ENCODE measurements at places on chromosomes 2 and 18.

DNA sequence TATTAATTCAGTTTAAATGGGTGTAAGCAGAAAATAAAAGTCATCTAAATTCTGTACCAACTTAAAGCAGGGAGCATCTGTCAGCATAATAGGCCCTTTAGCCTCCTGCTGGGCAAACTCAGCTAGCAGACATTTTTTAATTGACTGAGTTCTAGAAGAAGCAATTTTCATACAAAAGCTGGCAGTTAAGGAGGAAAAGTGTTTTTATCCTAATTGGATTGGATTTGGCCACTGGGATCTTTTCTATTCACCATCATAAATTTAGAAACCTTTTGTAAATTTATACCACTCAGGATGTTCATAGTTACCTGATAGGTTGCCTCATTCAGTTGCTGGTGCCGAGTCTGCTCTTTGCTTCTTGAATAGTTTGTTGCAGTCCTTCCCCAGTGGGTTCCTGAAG is 262.7 kb upstream of the FSIP2 start:
- DNase-seq, result no peak

GRCh38 chr18:70463085-70463484 is 174.2 kb downstream of the SOCS6 start:
- DNase-seq, result no peak

DNA sequence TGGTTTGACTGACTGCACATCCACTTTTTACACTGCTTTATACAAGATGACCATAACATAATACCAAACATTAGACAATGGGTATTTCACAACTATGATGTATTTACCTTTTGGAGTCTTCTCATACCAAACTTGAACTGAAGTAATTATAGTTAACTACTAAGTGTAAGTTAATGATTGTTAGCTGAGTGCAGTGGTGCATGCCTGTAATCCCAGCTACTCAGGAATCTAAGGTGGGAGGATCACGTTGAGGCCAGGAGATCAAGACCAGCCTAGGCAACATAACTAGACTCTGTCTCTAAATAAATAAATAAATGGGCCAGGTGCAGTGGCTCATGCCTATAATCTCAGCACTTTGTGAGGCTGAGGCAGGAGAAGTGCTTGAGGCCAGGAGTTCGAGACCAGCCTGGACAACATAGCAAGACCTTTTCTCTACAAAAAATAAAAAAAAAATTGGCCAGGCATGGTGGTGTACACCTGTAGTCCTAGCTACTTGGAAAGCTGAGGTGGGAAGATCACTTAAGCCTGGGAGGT is 44.9 kb upstream of the ORC2 start:
- no peak for DNase-seq

DNA sequence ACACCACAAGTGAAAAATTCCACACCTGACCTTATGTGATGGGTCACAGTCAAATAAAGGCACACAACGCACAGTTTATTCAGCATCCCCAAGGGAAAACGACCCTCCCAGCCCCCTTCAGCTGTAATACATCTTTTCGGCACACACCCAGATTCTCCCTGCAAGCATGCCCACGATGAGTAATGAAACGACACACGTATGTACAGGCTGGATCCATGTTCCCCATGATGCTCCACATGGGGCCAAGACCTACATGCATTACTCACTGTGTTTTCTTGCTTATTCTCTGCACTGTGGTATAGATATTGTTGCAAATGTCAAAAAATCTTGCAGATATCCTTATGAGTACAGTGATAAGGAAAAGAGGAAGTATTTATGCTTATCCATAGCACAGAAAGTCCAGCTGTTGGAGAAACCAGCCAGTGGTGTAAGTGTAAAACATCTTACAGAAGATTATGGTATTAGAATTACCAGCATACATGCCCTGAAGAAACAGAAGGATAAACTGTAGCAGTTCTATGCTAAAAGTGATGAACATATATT is 32.5 kb upstream of the SGPP2 start:
- DNase-seq, result no peak

- DNase-seq, result no peak
These were observed 633.5 kb downstream of the LRP1B start for GRCh38 chr2:141497272-141497671.

GRCh38 chr2:225276207-225276606 is 123.3 kb upstream of the NYAP2 start:
- no peak for DNase-seq

DNA sequence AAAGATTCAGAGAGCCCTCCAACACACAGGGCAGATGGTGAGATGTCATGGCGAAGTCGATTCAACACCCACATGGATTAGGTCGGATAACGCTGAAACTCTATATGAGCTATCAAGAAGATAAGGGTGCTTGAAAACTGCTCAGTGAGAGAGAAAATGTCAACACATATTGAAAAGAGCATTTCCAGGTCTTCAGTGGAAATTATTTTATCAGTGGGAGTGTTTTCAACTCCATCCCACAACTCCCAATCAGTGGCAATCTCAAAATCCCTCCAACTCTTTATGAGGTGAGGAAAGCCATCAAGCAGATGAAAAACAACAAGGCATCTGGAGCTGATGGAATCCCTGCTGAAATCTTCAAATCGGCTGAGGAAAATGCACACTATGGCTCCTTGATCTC is 104.5 kb upstream of the KLHL14 start:
- peak; percentile 31 for DNase-seq

- DNase-seq, result no peak
These were observed 1.7 kb upstream of the AQP12A start for GRCh38 chr2:240689975-240690374.

GRCh38 chr18:32983721-32984120 is 210.9 kb upstream of the KLHL14 start:
- no peak for DNase-seq

- DNase-seq, result no peak
These were observed 37.2 kb upstream of the THOC1 start for GRCh38 chr18:305003-305501.

DNA sequence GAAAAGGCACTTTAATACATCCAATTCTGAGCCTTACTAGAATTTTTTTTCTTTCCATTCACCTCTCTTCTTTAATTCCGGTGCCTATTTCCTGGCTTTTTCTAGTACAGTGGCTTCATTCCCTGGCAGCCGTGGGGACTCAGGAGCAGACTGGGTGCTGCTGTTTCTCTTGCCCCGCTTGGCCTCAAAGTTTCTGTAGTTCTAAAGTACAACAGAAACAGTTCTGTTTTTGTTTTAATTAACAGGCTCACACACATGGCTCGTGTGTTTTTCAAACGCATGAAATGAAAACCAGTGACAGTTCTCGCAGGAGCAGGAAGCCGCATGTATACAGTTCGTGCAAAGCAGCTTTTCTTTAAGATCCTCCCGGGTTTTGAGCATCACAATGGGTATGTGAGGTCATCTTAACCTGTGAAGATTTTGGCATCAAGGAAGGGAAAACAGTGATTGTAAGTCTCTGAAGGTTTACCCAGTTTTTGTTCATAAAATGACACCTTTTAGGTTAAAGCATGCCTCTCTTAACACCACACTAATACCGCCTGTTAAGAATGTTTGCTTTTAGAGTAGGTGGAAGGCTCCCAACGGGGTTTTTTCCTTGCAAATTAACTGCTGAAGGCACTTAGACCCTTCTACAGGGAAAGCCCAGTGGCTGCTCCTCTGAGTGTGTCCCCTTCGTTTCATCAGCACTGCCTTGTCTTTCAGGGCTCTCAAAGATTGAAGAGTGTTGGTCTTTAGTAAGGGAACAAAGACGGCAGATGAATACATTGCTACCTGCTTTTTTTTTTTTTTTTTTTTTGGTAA is 5.8 kb downstream of the FZD7 start:
- DNase-seq, result no peak

GRCh38 chr2:224056889-224057288 is 17.8 kb upstream of the SERPINE2 start:
- DNase-seq, result no peak

GRCh38 chr2:219002395-219003266 is 9.4 kb upstream of the CRYBA2 start:
- DNase-seq, result peak; percentile 76

- DNase-seq, result no peak
These were observed 33.8 kb downstream of the INSIG2 start for GRCh38 chr2:118121986-118122524.

DNA sequence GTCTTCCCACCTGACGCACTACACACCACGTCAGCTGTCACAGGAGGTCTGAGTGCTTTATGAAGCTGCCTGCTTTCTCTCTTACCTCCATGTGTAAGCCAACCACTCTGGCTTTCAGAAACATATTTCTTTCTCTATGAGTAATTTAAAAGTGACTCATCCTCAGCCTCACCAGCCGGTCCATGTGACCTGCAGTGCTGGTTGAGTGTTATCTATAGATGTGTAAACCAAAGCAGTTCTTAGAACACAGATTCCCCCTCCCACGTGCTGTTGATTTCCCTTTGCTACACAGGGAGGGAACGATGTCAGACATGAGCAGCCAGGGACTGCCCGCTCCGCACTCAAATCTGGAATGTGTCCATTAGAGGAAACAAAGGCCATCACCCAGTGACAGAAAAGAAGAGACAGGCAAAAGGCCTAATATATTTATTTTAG is 157.8 kb downstream of the BCL2 start:
- no peak for DNase-seq

DNA sequence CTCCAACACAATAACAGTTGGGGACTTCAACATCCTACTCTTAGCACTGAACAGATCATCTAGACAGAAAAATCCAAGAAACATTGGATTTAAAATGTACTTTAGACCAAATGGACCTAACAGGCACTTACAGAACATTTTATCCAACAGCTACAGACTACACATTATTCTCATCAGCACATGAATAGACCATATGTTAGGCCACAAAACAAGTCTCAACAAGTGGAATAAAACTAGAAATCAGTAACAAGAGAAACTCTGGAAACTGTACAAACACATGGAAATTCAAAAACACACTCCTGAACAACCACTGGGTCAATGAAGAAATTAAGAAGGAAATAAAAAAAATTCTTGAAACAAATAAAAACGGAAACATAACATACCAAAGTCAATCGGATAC is 117.5 kb downstream of the ACVR1 start:
- DNase-seq, result no peak

DNA sequence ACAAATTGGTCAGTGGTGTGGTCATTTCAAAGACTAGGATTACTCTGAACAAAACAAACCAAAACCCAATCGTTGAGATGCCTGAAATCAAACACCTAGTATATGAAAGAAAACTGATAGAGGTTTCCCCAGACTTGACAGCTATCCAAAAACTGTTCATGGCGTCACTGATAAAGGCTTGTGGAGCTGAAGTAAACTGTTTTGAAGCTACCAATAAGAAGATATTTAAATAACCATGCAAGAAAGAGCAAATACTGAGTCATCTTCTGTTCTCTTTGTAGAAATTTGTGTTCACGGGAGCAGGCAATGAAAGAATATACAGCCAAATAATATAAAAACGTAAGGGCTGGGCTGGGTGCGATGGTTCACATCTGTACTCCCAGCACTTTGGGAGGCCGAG is 7.5 kb upstream of the COLEC11 start:
- DNase-seq, result no peak

DNA sequence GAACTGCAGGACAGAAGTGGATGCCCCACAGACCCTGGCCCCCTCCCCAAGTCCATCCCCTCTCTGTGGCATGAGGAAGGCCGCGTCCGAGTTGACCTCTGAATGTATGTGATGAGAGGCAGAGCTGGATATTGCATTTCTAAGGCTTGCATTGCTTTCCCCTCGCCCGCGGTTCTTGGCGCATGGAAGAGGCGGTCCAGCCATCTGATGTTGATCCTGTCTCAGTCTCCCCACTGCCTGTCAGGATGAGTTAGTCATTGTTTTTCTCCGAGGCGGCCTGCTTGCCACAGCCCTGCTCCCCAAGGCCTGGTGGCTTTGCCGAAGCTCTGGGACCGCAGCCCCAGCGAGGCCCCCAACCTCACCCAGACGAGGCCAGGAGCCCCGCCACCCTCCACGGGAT is 88.6 kb downstream of the SMAD7 start:
- no peak for DNase-seq

GRCh38 chr18:71079606-71080005 is 790.8 kb downstream of the SOCS6 start:
- DNase-seq, result no peak

- DNase-seq, result no peak
These were observed 28.2 kb downstream of the TTC27 start for GRCh38 chr2:32656069-32656468.

DNA sequence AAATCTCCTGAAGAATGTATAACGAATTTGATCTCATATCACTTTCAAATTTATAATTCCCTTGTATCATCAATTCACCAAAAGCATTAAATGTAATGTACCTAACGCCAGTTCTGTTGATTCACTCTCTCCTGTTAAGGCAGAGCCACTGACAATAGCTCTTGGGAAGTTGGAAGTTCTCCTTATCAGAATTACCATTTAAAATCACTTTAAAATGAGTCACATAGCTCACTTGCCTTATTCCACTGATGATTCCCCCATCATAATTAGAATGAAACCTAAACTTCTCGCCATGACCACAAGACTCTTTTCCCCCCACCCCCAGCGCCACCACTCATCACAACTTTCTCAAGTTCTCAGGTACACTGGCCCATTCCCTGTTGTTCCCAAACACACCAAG is 117.1 kb downstream of the PID1 start:
- no peak for DNase-seq

DNA sequence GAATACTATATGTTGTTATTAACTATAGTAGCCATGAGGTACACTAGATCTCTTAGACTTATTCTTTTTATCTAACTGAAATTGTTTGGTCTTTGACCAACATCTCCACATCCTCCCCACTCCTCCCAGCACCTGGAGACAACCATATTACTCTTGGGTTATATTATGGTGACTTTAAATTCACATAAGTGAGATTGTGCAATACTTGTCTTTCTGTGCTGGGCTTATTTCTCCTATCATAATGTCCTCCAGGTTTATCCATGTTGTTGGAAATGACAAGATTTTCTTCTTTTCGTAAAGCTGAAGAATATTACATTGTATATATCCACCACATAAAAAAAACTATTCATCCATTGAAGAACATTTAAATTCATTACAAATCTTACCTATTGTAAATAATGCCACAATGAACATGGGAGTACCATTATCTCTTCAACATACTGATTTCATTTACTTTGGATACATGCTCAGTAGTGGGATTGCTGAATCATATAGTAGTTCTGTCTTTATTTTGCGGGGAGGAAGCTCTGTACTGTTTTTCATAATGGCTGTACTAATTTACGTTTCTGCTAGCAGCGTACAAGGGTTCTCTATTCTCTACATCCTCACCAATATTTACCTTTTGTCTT is 159.2 kb upstream of the SCN7A start:
- DNase-seq, result peak; percentile 58

- DNase-seq, result no peak
These were observed 1054.3 kb upstream of the SLC39A10 start for GRCh38 chr2:194602750-194603149.

- DNase-seq, result peak; percentile 59
These were observed 128.0 kb upstream of the MSH6 start for GRCh38 chr2:47654790-47655562.

- no peak for DNase-seq
These were observed 549.9 kb downstream of the CBLN2 start for GRCh38 chr18:71994273-71994672.

DNA sequence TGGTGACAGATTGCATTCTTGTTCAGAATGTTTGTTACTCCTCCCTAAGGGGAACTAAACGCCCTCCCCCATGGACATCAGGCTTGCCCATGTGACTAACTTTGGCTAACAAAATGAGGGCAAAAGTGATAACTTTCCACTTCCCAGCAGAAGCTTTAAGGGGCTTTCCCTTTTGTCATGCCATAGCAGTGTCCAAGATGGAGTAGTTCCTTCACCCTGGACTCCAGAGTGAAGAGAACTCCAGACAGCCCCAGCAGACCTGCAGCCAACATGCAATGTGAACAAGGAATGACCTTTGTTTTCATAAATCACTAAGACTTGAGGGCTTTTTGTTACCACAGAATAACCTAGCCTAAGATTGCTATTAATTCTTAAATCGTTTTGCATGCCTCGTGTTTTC is 163.5 kb downstream of the ZEB2 start:
- no peak for DNase-seq

GRCh38 chr18:58784601-58785137 is 80.0 kb upstream of the ZNF532 start:
- DNase-seq, result no peak
